Mucosa of descending colon (tissue), 3 donors: ENCODE measurements at places on chromosomes 5 and 9. TPM values are rescaled to one million over a fixed set of nuclear protein-coding genes. Genes with fewer than 3 reads are reported as not detected.
A peak's percentile ranks its signal among the peaks of the same experiment; 100 is the strongest.

- no peak for DNase-seq
Measured at GRCh38 chr5:128537221-128537999, 635 bp downstream of the FBN2 start.

DNA sequence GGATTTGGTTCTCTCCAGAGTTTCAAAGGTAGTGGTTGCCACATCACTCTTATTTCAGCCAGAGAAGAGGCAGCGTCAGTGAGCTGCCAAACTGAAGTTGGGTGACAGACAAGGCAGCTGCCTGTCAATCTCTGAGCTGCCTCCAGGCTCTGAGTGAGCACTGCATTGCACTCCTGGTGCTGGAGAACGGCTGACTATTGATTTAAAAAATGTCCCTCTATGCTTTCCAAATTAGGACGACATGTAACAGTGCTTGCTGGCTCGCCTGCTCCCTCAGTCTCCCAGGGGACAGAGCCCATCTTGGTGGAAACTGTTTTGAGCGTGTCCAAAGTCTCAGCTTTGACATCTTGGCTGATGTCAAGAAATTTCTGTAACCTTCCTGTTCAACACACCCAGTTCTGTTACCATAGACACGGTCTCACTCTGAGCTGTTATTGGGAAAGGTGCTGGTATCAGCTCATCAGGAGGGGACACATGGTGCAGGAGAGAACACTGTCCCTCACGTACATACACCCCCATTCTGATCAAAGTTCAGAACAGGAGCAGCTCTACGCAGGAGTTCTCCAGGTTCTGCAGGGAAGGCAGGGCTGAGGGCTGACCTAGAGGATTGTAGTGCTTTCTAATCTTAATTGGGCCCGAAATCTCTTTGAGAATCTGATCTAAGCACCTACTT is 15.7 kb downstream of the PCDH12 start:
- DNase-seq, result no peak

DNA sequence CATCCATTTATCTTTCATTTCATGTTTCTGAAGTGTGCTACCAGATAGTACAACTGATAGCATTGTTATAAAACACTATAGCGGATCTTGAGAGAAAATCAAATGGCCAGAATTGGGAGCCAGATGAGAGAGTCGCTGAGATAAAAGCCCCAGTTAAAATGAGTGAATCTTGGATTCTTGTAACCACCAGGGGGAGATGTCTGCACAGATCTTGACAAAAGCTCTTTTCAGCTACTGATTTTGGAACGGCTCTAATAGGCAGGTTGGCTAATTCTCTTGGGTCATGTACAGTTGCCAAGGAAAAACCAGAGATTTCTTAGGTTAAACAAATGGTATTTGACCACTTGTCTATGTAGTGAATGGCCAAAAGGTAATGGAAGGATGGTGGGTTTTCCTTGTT is 21.7 kb downstream of the F2RL2 start:
- no peak for DNase-seq

Gene TLX3
- total RNA-seq, result not detected

GRCh38 chr5:32443541-32444430 is 754 bp downstream of the ZFR start:
- peak; percentile 72 for DNase-seq

Gene ANKRD20A1
- 15.3 TPM for total RNA-seq

Gene OR2V1
- not detected for total RNA-seq

- no peak for DNase-seq
Measured at GRCh38 chr5:159318448-159318847, 11.8 kb downstream of the IL12B start.

DNA sequence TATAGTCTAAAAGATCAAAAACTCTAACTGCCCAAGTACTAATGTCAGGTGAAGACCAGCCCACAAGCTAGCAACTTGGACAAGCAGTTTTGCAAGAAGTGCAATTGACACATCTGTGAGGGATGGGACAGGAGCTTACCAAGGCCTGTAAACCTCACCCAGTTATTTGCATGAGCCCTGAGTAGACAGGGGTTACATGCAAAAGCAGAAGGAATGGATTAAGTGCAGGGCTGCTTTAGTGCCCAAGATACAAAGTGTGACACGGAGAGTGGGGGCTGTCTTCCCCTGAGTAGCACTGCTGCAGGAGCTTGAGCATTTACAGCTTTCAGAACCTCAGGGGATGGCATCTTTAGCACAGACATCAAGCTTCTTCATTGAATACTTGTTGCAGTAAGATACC is 286.7 kb downstream of the ELAVL2 start:
- no peak for DNase-seq

Gene G3BP1
- total RNA-seq, result 132 TPM

DNA sequence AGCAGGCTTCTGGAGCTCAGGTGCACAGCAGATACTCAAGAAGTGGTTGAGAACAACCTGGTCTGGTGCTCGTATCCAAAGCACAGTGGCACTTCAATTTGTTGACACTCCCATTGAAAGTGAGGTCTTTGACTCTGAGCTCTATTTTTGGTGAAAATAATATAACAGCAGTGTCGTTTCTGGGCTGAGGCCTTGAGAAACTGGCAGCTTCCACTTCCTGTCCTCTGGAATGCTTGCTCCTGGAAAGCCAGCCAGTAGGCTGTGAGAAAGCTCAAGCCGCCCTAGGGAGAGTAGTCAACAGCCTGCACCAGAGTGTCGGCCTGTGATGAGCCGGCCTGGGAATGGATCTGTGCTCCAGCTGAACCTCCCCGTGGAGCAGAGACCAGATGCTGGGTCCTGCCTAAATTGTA is 6.8 kb upstream of the SUSD3 start:
- no peak for DNase-seq

GRCh38 chr5:13316176-13316575 is 628.3 kb downstream of the DNAH5 start:
- DNase-seq, result no peak

Gene EGR1
- 16.8 TPM for total RNA-seq

DNA sequence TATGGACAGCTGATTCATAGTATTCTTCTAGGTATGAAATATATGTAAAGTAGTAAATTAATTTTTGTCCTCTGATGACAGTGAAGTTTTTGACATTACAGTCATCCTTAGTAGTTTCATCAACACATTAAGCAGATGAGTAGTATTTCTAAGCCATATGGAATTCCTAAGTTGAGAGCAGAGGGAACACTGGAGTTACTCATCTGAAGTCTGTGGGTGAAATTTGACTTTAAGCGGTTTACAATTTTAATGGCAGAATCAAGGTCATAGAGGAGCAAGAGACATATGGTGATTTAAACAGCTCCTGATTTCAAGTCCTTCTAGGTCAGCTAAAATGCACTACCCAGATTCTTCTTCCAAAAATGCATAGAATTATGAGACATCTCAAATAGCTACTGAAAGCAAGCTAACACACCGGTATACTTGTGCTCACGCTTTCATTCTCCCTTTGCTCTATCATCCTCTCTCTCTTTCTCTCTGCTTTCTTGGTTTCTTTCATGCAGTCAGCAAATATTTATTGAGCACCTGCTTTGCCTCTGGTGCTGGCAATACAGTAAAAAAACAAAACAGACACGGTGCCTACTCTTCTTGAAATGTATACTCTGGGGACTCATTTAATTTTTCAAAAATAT is 235.9 kb downstream of the FER start:
- DNase-seq, result no peak

DNA sequence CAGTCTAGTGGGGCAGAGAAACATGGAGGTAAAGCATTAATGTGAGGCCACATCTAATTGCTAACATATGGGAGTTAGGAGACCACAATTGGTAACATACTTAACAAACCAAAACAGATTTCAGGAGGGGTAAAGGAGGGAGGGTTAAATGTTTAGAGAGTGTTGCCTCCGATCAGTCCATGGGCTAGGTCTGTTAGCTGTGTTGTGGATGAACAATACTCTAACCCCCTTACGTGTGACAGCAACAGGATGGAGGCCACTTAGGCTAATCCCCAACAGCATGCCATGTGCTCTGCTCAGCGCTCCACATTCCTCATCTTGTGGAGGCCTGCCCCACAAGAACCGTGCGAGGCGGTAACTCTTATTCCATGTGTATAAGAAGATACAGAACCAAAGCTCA is 167.0 kb downstream of the CRB2 start:
- no peak for DNase-seq

- DNase-seq, result no peak
Measured at GRCh38 chr9:97431044-97431441, 19.1 kb downstream of the TDRD7 start.

Gene GDA
- total RNA-seq, result 65.5 TPM

Gene GRM6
- total RNA-seq, result not detected

Gene CARD9
- 2.2 TPM for total RNA-seq

DNA sequence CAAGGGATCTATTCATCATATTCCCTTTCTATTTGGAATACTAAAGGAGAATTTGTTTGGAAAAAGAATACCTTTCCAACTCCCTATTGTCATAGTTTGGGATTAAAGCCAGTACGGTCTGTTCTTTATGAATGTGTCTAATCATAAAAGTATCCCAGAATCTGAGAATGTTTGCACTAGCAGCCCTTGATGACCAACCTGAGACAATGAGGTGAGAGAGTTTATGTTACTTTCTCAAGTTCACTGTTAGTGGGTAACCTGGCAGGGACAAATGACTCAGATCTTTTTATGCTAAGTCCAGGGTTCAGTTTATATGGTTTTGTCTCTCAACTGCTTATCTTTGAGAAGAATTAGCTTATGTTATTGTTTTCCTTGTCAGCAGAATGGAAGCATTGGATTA is 25.3 kb upstream of the TLR4 start:
- no peak for DNase-seq

Gene TPPP
- total RNA-seq, result 2.2 TPM

- DNase-seq, result peak; percentile 22
Measured at GRCh38 chr5:74035521-74035937, 409.5 kb downstream of the ARHGEF28 start.

Gene CORO2A
- 45.0 TPM for total RNA-seq

DNA sequence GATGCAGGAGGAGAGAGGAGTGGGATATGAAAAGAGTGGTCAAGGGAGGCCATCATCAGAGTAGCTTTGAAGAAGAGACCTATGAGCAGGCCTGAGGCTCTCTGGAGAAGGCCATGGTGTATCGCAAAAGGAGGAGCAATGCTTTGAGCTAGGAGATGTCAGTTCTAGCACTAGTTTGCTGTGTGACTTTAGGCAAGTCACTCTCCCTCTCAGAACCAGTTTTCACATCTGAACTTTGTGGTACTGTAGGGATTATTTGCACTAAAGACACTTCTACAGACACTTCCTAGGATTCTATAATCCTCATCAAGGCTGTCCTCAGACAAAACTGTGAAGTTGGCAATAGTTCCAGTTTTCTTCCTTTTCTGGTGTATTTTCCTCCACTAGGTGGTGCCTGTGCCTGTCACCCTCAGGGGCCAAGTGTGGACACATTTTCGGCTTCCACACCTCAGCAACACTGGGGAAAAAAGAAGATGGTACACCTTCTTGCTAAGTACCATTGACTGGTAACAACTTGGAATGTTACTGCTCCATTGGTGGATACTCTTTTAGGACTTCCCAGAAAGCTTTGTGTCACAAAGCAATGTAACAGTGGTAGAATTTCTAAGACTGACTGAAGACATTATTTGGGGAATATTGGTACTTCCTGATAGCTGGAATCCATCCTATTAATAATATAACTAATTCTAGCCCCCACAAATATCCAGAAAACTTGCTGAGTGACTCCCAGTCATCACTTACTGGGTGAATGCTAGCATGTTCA is 9.9 kb downstream of the PAPPA start:
- DNase-seq, result peak; percentile 13

DNA sequence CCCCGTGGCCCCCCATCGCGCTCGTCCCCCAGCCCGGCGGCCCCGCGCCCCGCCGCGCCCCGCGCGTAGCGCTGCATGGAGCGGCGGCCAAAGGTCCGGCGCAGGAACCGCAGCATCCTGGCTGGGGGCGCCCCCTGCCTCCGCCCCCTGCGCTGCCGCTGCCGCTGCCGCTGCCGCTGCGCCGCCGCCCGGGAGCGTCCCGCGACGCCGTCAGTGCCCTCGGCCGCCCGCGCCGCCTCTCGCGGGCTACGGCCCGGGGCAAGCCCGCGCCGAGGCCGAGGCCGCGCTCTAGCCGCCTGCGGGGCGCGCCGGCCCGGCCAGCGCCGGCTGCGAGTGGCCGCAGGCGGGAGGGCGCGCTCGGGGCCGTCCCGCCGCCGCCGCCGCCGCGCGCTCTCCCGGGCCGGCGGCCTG is 523 bp downstream of the EPB41L4B start:
- peak; percentile 71 for DNase-seq

- no peak for DNase-seq
Measured at GRCh38 chr5:135236228-135236907, 162.7 kb downstream of the MACROH2A1 start.

DNA sequence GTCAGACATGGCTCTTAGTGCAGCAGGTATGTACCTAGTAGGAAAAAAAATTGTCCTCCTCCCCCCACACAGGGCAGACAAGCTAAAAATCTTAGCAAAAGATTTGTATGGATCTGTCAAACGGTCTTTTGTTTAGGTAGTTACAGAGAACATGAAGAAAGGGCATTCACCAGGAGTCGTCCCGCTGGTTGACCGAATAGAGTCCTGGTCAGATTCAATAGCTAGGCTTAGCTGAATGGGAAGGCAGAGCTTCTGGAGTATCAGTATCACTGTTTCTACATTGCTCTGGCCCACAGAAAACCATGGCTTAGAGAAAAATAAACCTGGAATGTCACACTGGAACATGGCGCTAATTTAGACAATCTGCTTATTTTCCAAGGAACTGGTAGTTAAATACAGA is 642.3 kb downstream of the PTPRD start:
- DNase-seq, result no peak

Gene WDR38
- total RNA-seq, result not detected

DNA sequence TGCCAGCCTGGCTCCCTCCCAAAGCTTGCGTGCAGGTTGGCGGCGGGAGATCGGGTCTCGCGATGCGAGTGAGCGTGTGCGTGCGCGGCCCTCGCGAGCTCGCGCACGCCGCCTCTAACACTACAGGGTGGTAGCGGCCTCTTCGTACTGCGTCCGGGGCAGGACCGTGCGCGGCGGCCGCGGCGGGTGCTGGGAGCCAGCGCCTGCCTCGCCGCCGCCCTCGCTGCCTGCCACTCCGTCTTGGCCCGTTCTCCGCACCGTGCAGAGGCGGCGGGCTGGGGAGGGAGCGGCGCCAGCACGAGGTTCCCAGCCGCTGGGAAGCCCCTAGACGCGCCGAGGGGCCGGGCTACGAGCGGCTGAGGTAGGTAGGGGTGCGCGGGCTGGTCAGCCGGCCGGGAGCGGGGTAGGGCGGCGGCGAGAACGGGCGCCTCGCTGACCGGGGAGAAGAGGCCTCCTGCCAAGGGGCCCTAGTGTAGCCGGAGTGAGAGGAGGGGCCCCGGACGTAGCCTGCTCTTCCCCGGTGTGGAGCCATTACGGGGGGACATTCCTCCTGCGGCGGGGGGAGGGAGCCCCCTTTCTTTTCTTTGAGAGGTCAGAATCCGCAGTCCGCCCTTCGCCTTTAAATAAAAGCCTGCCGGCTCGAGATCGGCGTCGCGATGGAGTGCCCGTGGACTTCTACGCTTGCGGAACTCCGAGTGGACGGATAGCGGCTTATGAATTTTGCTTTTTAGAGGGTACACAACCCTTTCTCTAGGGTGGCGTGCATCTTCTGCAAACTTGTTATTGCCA is at the start of gene C5orf24:
Gene C5orf24, plus strand, starts transcription at position 117 of the 789 bp plus-strand sequence. CDS start 8,933 bp downstream, outside the sequence.
- peak; percentile 95 for DNase-seq
